ENCODE measurements at places on chromosomes 16 and 17.

- no peak for DNase-seq
These were observed 694 bp upstream of the MLST8 start for GRCh38 chr16:2204416-2205103.

- DNase-seq = no peak
These were observed 11.9 kb downstream of the POLR3K start for GRCh38 chr16:41439-42068.

GRCh38 chr16:61887903-61888302 is 148.3 kb downstream of the CDH8 start:
- DNase-seq = no peak

DNA sequence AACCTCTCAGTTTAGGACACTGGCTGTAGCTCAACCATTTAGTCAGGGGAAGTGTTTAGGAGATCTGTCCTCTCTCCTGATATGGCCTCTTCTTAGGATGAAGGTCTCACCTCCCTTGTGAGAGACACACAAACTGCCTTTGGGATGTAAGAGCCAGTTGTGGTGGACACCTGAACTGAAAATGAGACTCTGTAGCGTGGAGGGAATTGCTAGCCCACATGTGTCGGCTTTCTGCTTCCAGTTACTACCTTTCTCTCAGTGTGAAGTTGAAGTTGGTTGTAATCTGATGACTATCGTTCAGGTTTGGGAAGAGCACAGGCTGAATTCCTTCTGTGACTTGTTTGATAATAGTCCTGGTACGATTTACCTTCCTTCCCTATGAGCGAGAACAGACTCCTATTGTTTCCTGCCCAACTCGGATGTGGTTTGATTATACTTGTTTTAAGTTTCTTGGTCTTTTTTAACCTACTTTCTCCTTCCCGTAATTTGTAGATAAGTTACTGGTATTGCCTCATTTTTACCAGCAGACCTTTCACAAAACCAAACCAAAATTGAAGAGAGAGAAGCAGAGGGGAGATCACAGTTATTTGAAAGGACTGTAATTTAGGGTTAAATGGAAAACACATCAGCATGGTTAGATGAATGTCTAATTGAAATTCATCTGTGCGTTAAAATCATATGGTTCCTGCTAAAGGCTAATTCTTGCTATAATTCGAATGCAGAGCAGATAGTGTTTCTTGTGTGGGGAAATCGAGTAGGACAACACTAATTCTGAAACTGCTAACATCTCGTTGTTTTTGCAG is 43.2 kb downstream of the CLEC16A start:
- DNase-seq = no peak

DNA sequence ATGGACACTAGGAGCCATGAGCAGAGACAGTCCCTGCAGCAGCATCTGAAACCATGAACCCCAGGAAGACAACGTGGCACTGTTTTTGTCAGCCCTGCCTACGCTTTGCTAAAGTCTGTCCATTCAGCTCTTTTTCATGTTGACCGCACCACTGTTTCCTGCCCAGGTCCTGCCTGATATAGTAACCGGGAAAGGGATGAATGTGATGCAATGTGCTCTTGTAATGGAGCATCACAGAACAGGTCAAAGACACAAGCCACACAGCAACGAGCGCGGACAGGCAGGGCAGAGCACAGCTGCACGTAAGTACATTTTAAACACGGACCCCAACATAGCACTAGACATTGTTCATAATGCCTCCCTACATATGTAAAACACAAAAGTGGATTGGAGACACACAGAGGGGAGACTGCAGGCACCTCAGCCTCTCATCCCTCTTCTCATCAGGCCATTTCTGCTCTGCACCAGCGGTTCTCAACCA is 16.9 kb upstream of the TNFRSF13B start:
- no peak for DNase-seq
